Mononuclear cell (primary cell): ENCODE measurements at places on chromosomes 12 and 14. TPM values are rescaled to one million over a fixed set of nuclear protein-coding genes. Genes with fewer than 3 reads are reported as not detected.

LRTM2 gene
- 0.10 TPM for total RNA-seq

SLC25A47 gene
- total RNA-seq = 0.10 TPM

HOXC4 gene
- 0.42 TPM for total RNA-seq

LRFN5 gene
- total RNA-seq = not detected

ZDHHC22 gene
- not detected for total RNA-seq

KCNH5 gene
- not detected for total RNA-seq

KRT79 gene
- total RNA-seq = not detected

PRKAB1 gene
- 10.2 TPM for total RNA-seq

C12orf56 gene
- total RNA-seq = 0.73 TPM
